ENCODE measurements at places on chromosomes 1 and 21.

- DNase-seq: no peak
Observed at GRCh38 chr1:15279576-15280230, 32.7 kb downstream of the FHAD1 start.

- no peak for DNase-seq
Observed at GRCh38 chr1:26156285-26157038, 2.4 kb upstream of the FAM110D start.

GRCh38 chr1:101437800-101438199, 201.0 kb downstream of the S1PR1 start:
- no peak for DNase-seq

GRCh38 chr1:162835157-162835899, 25.6 kb downstream of the CCDC190 start:
- DNase-seq: no peak

- DNase-seq: no peak
Observed at GRCh38 chr1:39076127-39076798, 50.1 kb downstream of the NDUFS5 start.

GRCh38 chr1:185337246-185337645, 20.2 kb upstream of the IVNS1ABP start:
- no peak for DNase-seq

DNA sequence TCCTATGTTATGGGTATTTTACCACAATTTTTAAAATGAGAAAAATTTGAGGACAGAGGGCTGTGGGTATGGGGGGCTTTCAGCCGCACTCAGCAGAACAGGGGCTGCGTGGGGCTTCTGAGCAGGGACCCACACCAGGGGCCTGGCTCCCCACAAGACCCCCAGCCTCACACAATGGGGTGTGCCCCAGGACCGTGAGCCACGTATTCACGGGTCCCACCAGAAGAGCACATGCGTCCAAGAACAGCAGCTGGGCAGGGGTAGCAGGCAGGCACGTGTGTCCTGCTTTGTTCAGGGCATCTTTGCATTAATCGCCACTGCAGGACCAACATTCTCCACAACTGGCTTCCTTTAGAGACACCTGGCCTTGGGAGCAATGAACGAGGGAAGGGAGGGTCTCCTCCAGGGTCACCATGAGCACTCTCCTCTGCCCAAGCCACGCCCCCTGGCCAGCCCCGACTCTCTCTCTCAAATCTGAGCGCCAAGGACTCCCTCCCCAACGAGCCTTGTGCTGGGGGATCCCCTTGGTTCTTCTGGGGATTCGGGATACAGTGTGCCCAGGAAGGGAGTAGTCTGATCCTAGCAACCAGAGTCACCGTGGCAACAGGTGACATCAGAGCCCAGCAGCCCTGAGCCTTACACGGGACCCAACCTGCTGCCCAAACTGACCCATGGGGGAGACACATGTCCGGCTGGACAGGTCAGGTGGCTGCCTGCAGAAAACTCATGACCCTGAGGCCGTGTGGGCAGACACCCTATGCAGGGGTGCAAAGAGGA, 7.4 kb upstream of the ARF1 start:
- no peak for DNase-seq

- DNase-seq: no peak
Observed at GRCh38 chr1:51968632-51969031, 21.9 kb downstream of the RAB3B start.

DNA sequence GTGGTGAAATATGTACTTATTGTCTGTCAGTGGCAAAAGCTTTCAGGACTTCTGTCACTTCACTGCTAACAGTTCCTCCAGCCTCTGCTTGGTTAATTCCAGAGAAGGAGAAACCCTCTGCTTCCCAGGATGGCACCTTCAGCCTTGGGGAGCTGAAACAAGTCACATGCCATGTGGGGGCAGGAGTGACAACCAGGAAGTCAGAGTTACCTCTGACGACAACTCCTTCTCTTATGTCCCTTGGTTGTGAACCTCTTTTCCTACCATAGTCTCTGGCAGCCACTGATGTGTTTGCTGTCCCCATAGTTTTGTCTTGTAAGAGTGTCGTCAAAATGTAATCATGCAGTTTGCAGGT, 53.6 kb downstream of the FCRL5 start:
- DNase-seq: no peak

- no peak for DNase-seq
Observed at GRCh38 chr1:225998560-225999226, 450 bp downstream of the SDE2 start.

- no peak for DNase-seq
Observed at GRCh38 chr1:223641523-223642039, 23.9 kb downstream of the CAPN8 start.

DNA sequence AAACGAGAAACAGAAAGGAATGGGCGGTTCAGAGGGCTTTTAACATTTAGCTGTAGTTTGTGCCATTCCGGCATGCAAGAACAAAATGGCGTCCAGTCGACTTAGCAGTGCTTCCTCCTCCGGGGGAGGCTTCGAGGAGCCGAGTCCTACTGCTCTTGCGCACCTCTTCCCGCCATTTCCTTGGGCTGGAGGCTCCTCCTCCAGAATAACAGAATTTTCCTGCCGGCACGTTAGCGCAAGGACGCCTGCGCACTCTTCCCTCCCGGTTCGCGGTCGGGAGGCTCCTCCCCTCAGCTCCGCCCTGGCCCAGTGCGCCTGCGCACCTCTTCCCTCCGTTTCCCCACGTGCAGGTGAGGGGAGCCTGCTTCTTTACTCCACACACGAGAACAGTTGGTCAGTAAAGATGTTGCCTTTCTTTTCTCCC, 1.0 kb downstream of the DMRTB1 start:
- no peak for DNase-seq

DNA sequence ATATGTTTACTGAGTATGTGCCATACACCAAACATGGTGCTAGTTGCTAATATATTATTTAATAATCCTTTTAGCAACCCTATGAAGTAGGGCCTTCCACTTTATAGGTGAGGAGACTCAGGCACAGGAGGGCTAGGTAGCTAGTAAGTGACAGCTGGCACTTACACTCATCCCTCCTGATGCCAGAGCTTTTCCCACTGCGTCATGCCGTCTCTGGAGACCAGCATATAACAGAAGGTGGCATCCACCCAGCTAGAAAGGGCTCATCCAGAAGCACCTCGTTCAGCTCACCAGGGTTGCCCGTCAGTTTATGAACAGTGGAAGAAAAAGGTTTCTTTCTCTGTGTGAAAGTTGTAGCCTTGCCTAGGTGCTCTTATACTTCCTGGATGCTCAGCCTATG, 108.9 kb downstream of the NOS1AP start:
- DNase-seq: no peak

DNA sequence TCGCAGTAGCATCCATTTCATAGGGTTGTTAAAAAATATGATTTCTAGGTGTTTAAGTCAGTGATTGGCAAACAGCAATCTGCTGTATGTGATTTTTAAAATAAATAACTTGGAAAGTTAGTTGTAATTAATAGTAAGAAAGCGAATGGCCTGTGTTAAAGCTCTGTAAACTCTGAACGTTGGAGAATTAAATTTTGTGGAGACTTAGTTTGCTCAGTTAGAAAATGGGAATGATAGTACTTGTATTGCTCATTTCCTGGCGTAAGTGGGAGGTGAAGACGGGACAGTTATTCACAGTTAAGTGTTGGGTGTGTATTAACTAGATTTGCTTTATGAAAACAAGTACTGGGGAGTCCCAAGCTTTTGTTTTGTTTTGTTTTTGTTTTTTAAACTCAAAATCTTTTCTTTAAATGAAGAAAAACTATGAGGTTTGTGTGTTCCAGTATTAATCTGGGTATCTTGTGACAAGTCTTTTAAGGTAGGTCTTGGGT, 995 bp downstream of the CACYBP start:
- DNase-seq: no peak

DNA sequence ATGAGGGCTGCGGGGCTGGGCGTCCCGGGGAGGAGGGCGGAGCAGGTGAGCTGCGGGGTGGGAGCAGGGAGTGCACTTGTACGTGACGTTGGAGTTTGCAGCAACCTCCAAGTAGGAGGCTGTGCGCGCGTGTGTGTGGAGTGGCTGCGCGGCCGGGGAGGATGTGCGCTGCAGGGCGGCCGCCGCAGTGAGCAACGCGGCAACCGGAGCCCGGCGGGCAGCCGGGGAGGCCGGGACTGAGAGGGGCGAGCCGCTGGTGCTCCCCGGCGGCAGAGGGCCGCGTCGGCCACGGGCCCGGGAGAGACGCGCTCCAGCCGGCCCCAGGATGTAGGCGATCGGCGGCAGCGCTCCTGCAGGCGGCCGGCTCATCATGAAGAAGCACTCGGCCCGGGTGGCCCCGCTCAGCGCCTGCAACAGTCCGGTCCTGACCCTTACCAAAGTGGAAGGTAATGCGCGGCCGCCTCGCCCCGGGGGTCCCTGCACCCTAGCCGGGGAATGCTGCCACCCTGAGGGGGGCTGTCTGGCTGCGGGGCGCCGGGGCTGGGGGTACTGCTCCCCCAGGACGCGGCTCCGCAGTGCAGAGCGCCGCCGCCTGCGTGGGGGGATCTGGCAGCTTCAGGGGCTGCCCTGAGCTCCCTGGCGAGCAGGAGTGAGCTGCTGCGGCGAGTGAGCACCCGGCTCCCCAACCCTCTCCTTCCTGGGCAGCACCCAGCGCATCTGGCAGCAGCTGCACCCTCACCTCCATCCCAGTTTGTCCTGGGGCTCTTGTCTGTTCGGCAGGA, 158.9 kb upstream of the COA6 start:
- DNase-seq: no peak

DNA sequence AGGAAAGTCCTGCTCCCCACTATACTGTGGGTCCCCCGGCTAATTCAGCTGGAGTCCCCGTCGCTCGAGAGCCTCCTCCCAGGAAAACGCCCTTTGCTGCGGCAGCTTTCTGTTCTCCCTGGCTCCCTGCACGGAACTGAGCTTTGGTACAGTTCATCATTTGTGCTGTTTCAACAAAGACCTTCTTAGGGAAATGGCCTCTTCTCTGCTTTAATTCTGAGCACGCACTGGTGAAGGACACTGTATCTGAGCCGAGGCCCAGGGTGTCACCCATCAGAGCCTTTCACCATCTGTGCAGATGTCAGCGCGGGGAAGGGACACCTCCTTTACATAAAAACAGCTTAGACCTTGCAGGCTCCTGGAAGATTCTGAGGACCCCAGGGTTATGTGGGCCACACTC, 13.5 kb upstream of the PEX10 start:
- DNase-seq: no peak

- no peak for DNase-seq
Observed at GRCh38 chr1:164562061-164562460, 3.1 kb downstream of the PBX1 start.

DNA sequence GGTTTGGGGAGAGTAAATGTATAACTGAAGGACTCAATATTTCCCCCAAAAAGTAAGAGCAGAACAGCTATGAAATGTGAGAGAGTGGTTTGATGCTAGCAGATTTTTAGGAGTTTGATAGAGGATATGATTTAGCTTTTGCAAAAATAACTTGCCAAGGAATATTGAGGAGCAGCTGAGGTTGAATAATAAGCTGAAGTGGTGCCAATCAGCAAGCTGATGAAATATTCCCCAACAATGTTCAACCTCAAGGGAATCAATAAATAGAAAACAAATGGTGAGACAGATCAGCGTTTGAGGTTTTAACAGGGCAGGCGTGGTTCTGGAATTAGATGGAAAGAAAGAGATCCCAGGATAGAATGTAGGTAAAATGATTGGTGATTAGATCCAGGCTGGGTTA, 413.4 kb upstream of the ADAMTS5 start:
- DNase-seq: no peak

- DNase-seq: no peak
Observed at GRCh38 chr1:205358579-205358978, 1.9 kb upstream of the KLHDC8A start.

DNA sequence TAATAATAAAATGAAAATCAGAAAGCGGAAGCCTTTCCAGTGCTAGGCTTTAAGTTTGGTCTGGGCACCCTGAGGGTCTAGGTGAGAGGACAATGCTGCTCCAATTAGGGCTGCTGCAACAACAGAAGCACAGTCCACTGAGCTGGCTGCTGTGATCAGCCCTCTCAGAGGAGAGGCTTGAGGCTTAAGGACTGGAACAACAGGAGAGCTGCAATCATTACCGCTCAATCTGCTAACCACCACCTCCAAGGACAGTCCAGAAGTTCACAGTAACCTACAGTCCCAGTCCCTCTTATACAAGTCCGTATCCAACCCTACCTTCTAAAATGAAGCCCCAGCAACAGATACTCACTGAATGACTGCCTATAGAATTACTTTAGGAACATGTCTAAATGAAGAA, 62.1 kb downstream of the USP24 start:
- DNase-seq: no peak

- no peak for DNase-seq
Observed at GRCh38 chr1:219926363-219926998, 1.9 kb downstream of the SLC30A10 start.

DNA sequence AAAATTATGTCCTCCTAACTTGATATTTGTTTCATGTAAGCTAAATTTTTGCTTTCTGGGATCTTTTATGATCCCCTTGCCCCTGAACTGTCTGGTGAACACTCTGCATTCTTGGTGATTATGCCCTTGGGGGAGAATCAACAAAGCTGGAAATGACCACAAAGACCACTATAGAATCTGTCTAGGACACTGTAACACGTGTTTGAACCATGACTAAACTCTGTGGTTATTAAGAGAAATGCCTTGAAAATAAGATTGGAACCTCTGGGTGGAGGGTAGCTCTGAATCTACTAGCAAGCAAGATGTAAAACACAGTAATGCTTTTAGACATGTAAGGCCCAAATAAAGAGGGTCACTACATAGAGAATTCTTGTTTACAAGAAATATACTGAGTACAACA, 237.5 kb downstream of the HMCN1 start:
- DNase-seq: no peak

DNA sequence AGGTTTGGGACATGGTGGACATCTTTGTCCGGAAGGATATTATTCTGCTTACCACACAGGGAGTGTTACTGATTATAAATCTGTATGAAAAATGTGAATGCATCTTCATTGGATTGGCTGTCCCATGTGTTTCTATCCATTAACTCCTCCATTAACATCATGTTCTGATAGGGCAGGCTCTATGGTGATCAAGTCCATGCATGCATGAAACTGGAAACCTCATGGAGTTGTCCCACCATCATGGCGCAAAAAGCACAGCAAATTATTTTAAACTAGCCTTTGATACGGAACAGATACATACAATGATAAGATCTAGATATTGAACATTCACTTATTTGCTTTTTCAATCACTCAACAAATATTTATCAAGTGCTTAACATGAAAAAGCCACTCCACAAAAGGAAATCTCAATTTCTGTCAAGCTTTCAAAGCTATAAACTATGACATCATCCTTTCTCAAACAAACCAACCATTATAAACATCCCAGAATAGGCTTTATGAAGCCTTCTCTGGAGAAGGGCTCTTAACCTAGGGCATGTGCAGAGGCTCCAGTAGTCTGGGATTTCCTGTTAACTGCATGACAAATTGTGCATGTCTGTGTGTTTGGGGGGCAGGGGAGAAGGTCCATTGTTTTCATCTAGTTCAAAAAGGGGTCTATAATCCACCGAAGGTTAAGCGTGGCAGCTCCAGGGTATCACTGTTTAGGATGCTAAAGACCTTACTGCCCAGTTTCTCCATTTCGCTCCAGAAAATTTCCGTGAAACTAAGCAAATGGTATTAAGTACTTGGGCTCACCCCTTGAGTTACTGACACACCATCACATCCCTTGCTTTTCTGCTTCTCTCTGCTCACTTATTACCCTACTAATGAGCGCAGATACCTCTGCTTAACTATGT, 46.1 kb downstream of the ADAMTS1 start:
- no peak for DNase-seq
